ENCODE measurements at places on chromosomes 5 and 9.

- no peak for DNase-seq
Measured at GRCh38 chr5:162160401-162160800, 92.8 kb downstream of the GABRG2 start.

DNA sequence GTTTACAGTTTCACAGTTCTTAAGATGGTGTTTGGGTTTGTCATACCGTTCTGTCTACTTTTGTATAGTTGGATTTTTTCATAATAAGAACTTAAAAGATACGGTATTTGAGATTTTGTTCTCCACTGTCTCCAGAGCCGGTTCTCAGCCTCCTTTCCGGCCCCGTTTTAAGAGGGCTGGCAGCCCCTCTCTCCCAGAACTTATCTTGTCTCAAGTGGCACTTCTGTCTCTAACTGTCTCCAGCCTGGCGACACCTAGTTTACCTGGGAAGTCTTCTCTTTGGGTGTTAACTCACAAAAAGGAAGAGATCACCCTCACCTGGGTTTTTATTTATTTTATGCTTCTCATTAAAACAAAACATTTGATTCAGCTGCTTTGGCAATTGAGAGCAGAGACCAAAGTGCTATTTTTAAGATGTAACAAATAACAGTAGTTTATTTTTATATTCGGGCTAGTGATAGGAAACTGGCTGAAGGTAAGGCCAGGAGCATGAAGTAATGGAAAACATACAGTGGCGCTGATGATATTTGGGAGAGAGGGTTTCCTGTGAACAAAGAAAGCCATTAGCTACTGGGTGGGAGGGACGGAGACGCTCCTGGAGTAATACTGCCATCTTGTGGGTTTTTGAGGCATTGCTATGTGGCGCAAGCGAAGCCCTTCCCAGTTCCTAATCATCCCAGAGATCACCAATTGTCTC is 48.3 kb downstream of the ACER2 start:
- DNase-seq, result peak; percentile 80

DNA sequence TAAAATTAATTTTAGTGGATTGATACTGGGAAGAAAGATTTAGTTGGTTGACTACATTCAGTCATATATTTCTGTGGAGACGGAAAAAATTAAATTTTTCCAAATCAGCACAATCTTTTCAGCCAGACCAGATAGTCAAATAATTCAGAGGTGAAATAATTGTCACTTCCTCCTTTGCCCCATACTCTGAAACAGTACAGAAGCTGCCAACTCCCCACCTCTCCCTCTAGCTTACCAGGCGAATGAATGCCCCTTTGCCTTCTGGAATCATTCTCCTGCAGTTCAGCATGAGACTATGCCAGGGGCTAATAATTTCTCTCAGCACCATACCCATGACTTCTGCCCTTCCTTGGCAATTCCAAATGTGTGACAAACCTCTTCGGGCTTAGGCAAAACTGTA is 43.5 kb downstream of the EBF1 start:
- DNase-seq, result no peak

DNA sequence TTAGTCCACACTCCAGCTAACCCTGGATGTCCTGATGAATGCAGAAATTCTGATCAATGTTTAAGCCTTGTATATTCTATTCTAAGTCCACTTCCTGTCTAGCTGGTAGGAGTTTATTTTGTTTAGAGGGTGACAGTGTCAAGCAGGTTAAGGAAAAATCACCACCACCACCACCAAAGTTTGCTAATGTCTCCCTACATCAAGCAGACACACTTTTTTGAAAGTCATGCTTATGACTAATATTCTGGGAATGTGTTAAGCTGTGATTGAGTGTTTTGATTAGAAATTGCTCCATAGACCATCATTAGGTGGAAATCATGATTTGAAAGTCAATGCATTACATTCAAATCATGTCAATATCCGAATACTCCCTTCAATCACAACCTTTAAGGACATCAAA is 1530.1 kb downstream of the MAT2B start:
- DNase-seq, result no peak

- no peak for DNase-seq
Measured at GRCh38 chr5:161545344-161546094, 1.0 kb downstream of the GABRB2 start.
